ENCODE measurements at places on chromosomes 2 and 18.

- no peak for DNase-seq
Observed at GRCh38 chr2:109081374-109081773, 47.6 kb upstream of the SH3RF3 start.

- DNase-seq: no peak
Observed at GRCh38 chr2:20797096-20797495, 25.8 kb downstream of the LDAH start.

- no peak for DNase-seq
Observed at GRCh38 chr2:54624591-54625071, 98.8 kb upstream of the EML6 start.

DNA sequence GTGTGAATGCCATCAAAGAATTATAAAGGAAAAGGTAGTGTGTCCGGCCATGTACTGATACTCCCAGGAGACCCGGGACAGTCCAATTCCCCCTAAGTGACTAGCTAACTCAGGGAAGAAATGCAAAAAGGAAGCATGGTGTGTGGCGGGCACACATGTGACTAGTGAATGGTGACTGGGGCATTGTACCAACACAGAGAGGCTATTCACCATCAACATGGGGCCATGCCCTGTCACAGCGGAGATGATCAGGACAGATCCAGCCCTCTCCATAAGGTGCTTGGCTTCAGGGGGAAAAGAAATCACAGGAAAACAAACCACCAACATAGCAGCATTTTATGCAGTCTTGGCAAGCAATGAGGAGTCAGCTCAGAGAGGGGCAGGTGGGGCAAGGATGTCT lies 34.3 kb downstream of the FAM168B start:
- DNase-seq: no peak

GRCh38 chr2:182933629-182934028 lies 67.2 kb upstream of the FRZB start:
- DNase-seq: no peak

- no peak for DNase-seq
Observed at GRCh38 chr18:48533340-48534070, 5.3 kb upstream of the CTIF start.

DNA sequence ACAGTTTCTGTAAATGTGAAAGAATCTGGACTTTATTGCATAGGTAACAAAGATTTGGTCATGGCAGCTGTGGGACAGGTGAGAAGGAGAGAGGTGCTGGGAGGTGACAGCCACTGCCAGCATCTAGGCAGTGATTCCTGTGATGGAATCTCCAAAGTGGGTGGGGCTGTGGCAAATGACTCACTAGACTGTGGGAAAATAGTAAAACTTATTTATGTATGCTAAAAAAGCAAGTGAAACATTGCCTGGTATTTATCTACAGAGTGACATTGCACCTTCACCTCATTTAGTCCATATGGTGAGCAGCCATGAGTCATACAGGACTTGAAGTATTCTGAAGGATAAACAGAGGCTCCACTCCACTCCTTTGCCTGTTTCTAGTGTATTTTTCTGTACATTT lies 145.3 kb upstream of the MEX3C start:
- DNase-seq: no peak

- no peak for DNase-seq
Observed at GRCh38 chr2:106847366-106847765, 38.6 kb downstream of the ST6GAL2 start.

- DNase-seq: no peak
Observed at GRCh38 chr18:56315363-56315762, 323.0 kb downstream of the TXNL1 start.

DNA sequence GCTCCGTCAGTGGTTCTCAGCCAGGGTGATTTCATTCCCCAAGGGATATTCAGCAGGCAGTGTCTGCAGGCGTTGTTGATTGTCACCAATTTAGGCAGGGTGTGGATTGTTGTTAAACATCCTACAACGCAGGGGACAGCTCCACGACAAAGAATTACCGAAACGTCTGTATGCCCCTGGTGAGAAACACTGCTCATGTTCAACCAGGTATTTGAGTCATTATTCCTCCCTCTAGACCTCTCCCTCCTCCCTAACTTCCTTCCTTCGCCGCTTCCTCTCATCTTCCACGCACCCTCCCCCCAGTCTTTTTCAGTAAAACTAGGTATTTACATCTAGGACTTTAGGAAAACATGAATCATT lies 50.8 kb downstream of the NCK2 start:
- DNase-seq: no peak

DNA sequence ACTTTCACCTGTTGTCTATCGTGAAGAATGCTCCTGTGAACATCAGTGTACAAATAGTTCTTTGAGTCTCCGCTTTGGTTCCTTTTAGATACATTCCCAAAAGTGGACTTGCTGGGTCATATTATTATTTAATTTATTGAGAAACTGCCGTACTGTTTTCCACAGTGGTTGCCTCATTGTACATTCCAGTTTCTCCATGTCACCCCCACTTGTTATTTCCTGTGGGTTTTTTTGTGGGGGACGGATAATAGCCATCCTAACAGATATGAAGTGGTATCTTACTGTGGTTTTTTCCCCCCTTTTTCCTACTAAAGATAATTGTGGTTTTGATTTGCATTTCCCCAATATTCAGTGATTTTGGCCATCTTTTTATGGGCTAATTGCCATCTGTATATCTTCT lies 53.8 kb downstream of the SMCHD1 start:
- no peak for DNase-seq

- no peak for DNase-seq
Observed at GRCh38 chr2:27885234-27885633, 5.0 kb downstream of the RBKS start.

- no peak for DNase-seq
Observed at GRCh38 chr2:113257516-113258264, 21.0 kb downstream of the PAX8 start.

DNA sequence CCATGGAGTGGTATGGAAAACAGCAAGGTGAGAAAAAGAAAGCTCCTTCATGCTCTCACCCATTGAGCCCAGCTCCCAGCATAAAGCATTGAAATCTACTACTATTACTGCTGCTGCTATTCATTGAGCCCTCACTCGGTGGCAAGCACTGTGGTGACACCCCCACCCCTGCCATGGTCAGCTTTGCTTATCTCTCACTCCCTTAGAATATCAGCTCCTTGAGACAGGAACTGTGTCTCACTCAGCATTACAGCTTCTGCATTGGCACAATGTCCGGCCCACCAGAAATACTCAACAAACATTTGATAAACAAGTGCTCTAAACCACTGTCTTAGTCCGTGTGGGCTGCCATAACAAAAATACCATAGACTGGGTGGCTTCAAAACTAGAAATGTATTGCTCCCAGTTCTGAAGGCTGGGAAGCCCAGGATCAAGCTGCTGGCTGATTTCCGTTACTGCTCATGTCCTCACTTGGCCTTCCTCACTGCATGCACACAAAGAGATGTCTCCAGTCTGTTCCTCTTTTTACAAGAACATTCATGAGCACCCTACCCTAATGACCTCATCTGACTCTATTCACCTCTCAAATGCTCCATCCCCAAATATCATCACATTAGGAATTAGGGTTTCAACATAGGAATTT lies 116.3 kb downstream of the ZBTB7C start:
- no peak for DNase-seq

GRCh38 chr2:102418421-102418961 lies 4.5 kb upstream of the IL18RAP start:
- no peak for DNase-seq

GRCh38 chr2:7915302-7916091 lies 766.4 kb upstream of the ID2 start:
- DNase-seq: no peak

DNA sequence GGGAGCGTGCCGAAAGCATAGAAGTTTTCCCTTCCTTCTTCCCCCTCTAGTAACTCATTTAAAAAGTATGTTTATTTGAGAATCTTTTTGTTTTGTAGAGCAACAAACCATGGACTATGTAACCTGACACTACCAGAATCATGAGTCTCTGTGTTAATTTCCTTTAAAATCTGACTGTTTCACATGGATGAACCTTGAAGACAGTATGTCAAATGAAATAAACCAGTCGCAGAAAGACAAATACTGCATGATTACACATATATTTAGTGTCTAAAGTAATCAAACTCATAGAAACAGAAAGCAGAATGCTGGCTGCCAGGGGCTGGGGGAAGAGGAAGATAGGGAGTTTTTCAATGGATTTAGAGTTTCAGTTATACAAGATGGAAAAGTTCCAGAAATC lies 32.3 kb downstream of the PTPN2 start:
- no peak for DNase-seq

GRCh38 chr2:231259104-231259503 lies 60.7 kb downstream of the ARMC9 start:
- no peak for DNase-seq

GRCh38 chr2:238924032-238924431 lies 76.1 kb downstream of the TWIST2 start:
- DNase-seq: no peak

- DNase-seq: no peak
Observed at GRCh38 chr2:182616471-182617393, 99.3 kb upstream of the DNAJC10 start.

GRCh38 chr2:40653829-40654228 lies 201.9 kb upstream of the SLC8A1 start:
- DNase-seq: no peak

DNA sequence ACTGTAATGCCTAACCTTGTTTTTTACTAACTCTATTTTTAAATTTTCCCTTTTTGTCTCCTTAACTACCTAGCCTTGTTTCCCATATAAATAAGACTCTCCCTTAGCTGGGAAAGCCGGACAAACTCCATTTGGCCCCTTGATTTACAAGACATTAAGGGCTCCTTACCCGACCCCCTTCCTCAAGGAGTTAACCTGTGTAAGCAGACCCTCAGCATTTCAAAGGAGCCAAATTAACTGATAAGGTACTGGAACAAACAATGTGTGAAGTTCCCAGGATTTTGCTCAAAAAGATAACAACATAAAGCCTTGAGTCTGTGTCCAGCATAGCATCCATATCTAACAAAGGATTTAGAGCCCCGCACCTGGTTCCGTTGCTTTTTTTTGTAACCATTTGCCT lies 59.6 kb upstream of the C2orf15 start:
- no peak for DNase-seq

- no peak for DNase-seq
Observed at GRCh38 chr2:18900691-18901141, 311.3 kb upstream of the NT5C1B start.

DNA sequence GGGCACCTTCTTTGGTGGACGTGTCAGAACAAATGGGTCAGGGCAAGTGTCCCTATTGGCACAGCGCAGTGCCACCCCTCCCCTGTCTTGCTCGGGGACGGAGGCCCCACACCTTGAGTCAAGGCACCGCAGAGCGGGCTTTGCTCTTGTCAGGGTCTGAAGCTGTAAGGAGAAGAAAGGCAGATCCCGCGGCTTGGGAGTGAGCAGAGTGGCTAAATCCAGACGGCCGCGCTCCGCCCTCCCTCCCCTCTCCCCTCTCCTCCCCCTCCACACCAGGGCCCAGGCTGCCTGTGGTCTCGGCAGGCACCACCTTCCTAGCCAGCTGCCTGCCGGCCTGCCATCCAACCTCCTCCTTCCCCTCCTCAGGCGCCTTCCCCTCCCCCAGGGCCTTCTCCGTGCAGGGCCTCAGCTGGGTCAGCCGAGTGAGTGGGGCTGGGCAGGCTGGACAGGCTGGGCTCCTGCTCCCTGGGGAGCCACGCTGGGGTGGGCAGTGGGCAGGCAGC lies 25.8 kb downstream of the SPEG start:
- no peak for DNase-seq

DNA sequence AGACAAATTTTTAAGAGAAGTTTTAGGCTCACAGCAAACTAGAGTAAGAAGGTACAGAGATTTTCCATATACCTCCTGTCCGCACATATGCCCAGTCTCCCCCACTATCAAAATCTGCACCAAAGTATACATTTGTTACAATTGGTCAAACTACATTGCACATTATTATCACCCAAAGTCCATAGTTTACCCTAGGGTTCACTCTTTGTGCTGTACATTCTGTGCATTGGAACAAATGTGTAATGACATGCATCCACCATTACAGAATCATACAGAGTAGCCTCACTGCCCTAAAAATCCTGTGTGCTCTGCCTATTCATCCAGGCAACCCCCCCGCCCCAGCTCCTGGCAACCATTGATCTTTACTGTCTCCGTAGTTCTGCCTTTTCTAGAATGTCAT lies 61.7 kb upstream of the SPRED2 start:
- no peak for DNase-seq

- no peak for DNase-seq
Observed at GRCh38 chr2:70118798-70119454, 31.6 kb downstream of the PCBP1 start.

GRCh38 chr2:10097352-10098148 lies 17.3 kb upstream of the CYS1 start:
- DNase-seq: no peak

GRCh38 chr2:27400348-27401135 lies 8.8 kb downstream of the PPM1G start:
- no peak for DNase-seq

DNA sequence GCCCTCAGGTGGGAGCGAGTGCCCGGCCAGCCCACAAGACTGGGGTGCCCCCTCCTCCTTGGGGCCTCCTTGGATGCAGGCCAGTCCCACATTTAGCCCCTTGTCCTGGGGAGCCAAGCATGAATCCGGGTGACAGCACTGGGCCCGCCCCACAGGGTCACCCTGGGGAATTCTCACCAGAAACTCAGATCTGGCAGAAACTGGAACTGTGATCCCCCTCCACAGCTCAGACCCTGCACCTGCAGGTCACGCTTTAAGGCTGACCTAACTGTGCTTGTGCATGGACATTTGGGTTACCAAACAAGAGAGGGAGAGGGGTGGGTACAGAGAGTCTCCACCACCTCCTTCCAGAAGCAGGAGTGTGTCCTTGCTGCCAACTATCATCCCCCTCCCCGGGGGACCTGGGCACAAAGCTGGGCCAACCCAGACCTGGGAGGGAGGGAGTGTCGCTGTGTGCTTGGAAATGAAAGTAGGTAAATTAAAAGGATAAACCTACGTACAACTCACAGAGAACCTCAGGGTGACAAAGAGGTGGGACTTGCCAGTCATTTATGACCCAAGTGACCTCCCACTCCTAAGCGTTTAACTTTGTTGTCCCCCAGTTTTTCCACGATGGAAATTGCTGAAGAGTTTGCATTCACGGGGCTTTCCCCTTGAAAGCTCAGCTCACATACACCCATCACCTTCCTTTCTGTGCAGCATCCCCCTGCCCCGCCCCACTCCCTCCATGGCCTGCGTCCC lies 9.1 kb downstream of the ITM2C start:
- DNase-seq: peak; percentile 84

DNA sequence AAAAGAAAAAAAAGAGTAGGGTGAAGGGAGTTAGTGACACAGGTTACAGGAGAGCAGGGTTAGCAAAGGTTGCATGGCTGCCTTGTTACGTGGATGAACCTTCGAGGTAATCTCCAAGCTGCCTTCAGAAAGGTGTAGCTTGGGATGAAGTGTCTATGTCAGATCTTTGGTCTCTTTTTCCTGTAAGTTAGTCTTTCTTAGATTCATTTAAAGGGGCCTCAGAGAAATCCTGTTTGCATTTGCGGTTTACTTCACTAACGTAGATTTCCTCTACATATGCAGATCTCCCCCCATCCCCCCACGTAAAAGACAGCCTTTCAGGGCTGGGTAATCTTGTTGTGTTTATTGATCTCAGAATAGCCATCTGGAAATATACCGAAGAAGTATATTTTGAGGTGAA lies 83.7 kb downstream of the MTA3 start:
- no peak for DNase-seq

Measured in stimulated activated naive B cell treated with anti-CD40 and anti-IgM and Interleukin-4, amounts not matched to agents 10 μg/mL and 1 μg/mL and 100 μg/mL, for 72 hours (primary cell).